GDM1 (cell line): ENCODE measurements at places on chromosomes 2 and 18.

DNA sequence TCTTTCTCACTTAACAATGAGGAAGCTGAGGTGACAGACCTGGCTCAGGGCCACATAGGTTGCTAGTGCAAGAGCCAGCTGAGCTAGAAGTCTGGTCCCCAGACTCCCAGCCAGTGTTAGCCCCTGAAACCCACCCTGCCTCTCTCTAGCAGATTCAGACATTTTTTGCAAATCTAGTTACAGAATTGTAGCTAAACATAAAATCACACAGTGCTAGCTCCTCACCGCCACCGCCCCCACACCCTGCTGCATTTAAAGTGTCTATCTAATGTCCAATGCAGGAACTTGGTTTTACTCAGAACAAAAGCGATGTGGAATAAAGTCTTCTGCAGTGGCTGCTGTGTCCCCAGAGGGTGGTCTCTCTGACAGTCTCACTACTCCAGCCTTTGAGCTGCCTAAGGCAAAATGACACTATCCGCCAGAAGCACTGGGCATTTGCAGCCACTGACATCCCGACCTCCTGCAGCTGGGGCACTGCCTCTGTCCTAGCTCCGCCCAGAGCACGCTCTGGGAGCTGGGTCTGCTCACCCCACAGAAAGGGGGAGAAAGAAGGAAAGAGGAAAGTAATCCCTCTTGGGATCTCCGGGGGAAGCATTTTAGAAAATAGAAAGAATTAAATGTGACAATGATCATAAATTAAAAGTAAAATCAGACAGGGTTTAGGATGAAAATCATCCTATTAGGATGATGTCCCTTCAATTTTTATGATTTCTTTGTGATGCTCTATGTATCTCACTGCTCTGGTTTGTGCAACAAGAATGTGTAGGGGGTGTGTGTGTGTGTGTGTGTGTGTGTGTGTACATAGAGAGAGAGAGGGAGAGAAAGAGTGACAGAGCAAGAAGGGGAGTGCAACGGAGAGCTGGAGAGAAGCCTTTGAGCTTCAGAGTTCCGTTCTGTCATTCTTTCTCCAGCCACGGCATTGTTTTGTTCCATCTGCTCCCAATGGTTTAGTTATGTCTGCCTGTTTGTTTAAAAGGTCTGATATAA lies 50.5 kb upstream of the ST8SIA3 start:
- DNase-seq = no peak

GRCh38 chr2:6008726-6009125 lies 316.5 kb downstream of the SOX11 start:
- DNase-seq = no peak

DNA sequence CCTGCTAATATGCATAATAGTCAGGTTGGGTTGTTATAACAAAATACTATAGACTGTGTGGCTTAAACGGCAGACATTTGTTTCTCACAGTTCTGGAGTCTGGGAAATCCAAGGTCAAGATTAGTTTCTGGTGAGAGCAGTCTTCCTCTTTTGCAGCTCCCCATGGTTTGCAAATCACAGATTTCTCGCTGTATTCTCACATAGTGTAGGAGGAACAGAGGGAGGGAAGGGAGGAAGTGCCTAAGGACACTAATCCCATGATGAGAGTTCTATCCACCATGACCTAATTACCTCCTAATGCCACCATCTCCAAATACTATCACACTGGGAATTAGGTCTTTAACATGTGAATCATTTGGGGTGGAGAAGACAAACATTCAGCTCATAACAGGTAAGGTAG lies 20.1 kb upstream of the PTH2R start:
- DNase-seq = no peak

DNA sequence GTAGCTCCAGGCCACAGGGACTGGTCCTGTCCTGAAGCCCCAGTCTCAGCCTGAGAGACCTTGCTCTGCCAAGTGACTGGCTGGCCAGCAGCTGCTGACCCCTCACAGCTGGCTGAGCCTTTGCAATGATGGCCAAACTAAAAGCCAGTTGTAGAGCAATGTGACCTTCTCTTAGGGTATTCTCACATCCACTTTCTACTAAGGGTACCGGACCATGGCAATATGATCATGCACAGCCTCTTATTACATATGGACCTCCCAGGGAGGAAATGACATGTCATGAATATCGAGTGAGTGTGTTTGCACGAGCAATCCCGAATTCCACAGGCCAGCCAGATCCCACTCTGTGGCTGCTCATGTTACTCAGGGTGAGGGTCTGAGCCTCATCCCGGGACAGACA lies 213.9 kb downstream of the VAPA start:
- no peak for DNase-seq

DNA sequence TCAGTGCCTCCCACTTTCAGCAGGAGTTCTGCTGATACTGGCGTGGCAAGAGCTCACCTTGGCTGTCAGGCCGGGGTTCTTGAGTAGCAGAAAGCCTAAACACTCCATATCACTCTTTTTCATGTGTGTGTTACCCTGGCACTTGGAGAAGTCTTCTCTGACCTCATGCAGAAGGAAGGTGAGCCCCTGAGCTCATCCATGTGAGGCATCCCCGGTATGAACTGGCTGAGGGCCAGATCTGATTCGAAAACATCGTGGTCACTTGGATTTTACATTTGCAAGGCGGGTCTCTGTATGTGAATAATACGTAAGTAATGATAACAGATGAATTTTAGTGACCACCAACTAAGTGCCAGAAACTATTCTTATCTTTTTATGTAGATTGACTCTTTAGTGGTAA lies 93.6 kb downstream of the RAPGEF4 start:
- no peak for DNase-seq

- DNase-seq = no peak
Measured at GRCh38 chr2:117997872-117998454, 15.9 kb downstream of the CCDC93 start.

GRCh38 chr18:47235096-47235495 lies 16.4 kb downstream of the SKOR2 start:
- no peak for DNase-seq

DNA sequence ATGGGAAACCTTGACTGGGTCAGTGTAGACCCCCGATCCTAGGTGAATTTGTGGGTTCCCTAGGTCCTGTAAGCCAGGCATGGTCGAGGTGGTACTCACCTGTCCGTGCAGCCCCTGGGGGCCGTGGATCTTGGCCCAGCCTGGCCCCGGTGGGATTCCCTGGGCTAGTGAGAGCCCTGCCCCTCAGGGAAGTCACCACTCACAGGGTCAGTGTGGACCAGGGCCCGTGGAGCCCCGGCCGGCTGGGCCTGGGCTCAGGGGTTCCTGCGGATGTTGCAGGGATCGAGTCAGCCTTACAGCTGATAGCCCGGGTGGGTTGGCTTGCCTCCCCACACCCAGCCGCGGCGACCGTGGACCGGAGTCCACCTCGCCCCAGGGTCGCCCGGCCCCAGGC lies 528 bp downstream of the ATG9A start:
- no peak for DNase-seq

DNA sequence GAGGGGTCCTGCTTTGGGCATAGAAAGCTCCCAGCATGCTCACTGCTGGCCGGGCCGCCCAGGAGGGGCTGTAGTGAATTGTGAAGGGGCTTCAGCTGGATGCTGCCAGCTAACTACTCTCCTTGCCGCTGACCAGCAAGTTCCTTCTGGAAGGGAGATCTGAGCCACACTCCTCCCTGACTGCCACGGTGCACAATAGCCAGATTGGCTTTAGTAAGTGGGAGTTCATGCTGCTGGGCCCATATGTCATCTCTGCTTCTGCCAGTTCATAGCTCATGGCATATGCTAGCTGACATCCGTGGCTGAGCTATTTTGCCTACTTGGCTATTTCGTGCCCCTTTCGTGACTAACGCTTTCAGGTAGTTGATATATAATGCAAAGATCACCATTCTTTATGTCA lies 51.6 kb upstream of the ROCK2 start:
- DNase-seq = no peak

DNA sequence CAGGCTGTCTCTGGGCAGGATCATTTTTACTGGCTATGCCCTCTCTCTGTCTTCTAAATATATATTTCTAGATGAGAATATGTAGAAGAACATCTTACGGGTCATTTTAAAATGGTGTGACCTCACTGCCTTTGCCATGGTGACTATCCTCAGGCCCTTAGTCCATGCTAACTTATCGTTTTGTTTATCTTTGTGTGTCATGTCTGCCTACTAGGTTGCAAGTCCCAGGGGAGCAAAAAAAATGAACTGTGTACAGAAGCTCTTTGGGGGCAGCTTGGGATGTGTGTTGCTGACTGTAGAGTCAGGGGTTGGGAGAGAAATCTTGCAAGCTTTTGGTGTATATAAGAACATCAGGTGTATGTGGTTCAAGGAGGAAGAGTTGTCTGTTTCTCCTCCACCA lies 11.0 kb downstream of the CPSF3 start:
- no peak for DNase-seq

GRCh38 chr2:20622731-20623130 lies 28.2 kb downstream of the HS1BP3 start:
- DNase-seq = no peak

- no peak for DNase-seq
Measured at GRCh38 chr2:95530734-95531133, 46.2 kb upstream of the TRIM43B start.

- DNase-seq = no peak
Measured at GRCh38 chr2:168277276-168277675, 29.9 kb upstream of the STK39 start.

DNA sequence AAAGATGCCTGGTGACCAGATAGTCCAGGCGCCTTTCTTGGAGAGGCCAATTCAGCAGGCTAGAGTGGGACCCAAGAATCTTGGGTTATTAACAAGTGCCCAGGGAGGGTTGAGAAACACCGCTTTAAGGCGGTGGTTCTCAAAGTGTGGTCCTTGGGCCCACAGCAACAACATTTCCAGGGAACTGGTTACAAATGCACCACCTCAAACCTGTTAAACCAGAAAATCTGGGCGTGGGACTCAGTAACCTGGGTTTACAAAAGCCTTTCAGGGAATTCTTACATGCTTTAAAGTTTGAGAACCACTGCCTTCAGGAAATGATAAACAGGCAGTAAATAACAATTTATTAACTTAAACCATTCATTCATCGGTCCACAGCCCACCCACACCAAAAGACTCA lies 92.5 kb downstream of the SP3 start:
- DNase-seq = no peak

- no peak for DNase-seq
Measured at GRCh38 chr2:263774-264492, at the start of gene SH3YL1. Gene SH3YL1, minus strand, starts transcription at chr2:264032. Its CDS starts 48 bp downstream, at chr2:263984.

DNA sequence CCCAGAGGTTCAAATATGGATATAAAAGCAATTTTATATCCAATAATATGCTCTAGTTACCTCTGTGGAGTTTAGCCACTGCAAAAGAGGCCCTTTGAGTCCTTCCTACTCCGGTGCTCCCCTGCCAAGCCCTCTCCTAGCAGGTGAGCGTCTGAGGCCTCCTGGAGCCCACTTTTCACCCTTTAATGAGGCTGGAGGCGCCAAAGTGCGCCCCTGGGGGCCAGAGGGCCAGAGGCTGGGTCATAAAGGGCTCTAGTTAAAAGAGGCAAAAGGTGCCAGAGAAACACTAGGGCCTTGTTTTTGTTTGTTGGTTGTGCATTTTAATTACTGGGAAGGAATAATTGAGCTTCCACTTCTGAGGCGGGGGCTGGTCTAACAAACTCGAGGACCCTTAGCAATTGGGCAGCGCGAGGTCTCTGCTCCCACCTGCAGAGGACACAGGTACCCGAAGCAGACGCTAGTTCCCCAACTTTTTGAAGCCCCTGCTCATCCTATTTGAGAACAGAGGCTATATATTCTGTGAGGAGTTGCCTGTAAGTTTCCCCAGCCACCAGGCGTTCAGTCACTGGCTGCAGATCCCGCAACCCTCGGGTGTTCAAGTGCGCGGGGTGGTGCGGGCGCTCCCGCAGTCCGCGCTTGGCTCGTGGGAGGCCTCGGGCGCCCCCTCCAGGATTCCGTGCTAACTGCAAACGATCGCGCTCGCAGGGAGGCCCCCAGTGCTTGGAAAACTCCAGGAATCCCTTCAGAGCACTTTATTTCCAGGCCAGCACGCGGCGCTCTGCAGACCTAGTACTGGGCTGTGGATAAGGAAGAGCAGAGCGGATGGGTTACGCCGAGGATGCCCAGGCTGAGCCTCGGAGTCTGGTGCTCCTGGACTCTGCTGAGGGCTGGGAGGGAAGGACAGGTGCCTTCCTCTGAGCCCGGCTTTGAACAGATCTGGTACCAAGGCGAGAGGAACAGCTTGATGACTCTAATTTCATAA lies 14.1 kb downstream of the MSGN1 start:
- DNase-seq = peak; percentile 11

GRCh38 chr2:238370094-238370822 lies 49.9 kb downstream of the TRAF3IP1 start:
- DNase-seq = no peak

- DNase-seq = no peak
Measured at GRCh38 chr2:241888641-241889040, 19.1 kb downstream of the RTP5 start.

GRCh38 chr2:226733189-226733858 lies 66.3 kb downstream of the IRS1 start:
- no peak for DNase-seq

DNA sequence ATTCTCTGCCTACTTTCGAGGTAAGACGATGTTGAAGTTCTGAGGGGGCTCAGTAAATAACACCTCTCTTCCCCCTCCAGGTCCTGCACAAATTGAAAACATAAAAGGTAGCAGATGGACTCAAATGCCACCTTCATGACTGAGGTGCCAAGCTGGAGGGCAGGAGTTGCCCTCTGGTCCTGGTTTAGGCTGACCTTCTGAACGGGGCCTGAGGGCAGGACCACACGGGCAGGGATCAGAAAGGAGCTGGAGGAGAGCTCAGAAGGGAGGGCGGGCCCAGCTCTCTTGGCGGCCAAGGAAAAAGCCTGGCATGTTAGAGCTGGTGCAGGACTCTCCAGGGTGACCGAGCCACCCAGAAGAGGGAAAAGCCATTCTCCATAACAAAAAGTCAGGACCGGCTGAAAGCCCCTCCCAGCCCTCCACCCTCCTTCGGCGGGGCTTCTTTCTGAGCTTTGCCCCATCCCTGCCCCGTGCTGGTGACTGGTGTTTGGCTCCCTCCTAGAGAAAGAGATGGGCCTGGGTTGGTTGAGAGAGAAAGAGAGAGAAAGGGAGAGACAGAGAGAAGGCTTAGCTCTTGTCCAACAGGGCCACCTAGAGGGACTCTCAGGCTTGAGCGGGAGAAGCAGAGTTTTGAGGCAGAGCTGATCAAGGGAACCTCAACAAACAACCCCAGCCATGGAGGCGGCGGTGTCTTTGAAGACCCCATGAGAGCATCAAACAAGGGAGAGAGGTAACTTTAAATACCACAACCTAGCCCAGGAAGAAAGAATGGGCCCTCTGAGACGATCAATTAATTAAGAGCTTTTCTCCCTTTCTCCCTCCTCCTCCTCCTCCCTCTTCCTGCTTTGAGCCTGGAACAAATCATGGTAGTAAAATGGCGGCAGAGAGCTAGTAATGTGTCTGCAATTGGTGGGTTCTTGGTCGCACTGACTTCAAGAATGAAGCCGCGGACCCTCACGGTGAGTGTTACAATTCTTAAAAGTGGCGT lies 50.8 kb downstream of the WIPF1 start:
- DNase-seq = no peak

DNA sequence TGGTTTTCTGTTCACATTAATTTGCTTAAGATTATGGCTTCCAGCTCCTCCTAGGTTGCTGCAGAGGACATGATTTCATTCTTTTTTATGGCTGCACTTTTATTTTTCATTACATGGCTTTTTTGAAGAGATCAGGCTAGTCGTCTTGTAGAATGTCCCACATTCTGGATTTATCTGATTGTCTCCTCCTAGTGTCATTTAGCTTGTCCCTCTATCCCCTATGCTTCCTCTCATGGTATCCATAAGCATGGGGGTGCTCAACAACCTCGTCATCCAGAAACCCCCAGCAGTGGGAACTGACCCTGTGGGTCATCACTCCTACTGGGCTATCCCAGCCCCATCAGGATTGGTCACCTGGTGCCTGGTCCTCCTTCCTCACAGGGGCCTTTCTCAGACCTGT lies 49.6 kb downstream of the SERTAD2 start:
- no peak for DNase-seq

- DNase-seq = no peak
Measured at GRCh38 chr2:2926009-2926857, 451.4 kb downstream of the EIPR1 start.
